ENCODE measurements at places on chromosomes 6 and 20.
A peak's percentile ranks its signal among the peaks of the same experiment; 100 is the strongest.

DNA sequence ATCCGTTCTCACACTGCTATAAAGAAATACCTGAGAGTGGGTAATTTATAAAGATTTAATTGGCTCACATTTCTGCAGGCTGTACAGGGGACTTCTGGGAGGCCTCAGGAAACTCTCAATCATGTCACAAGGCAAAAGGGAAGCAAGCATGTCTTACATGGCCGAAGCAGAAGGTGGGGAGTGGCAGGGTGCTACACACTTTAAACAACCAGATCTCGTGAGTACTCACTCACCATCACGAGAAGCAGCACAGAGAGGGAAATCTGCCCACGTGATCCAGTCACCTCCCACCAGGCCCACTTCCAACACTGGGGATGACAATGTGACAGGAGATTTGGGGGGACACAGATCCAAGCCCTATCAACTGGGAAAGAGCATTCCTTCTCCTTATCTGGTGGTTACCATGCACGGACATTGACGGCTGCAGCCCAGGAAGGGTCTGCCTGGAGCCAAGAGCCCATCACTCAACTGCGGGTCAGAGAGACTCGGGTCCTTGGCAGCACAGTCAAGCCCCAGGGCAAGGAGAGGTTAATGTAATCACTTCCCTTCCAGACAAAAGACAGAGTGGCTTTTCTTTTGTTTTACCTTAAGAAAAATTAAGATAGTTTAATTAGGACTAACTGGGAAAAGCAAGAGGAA is 112.3 kb upstream of the CST7 start:
- no peak for DNase-seq

DNA sequence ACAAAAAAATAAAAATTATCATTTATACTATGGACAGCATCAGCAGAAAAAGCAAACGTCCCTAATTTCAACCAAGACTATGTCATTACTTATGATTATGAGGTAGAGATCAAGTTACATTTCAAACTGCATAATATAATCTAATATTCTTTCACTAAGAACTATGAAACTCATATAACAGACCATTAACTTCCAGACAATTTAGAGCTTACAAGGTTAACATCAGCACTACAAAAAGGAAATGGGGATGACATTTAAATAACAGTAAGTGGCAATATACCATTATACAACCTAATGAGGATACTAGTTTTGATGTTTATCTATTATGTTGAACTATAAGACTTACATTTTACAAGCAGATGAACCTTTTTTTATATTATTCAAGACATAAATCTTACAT is 261.0 kb upstream of the THEMIS start:
- DNase-seq, result no peak

DNA sequence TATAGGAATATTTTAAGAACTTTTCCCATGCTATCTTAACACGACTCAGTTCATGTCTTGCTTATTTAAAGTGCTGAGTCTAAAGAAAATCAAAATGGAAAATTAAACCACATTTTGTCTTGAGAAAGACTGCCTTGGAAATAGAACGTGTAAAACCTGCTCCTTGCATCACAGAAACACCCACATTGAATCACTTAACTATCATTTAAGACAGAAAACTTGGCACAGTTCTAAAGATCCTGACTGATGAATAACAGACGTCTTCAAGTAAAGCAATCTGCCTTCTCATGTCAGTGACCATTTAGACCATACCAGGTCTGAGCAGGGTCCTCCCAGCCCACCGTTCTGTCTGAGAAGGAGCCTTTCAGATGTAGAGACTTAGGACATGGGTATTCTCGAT is 7.4 kb downstream of the PERP start:
- DNase-seq, result peak; percentile 81

- DNase-seq, result peak; percentile 50
These were observed at the start of gene HLA-DPB1 for GRCh38 chr6:33075568-33076405. TSS of gene HLA-DPB1 (plus strand) at chr6:33075990. CDS start at chr6:33076042, 52 bp downstream.

DNA sequence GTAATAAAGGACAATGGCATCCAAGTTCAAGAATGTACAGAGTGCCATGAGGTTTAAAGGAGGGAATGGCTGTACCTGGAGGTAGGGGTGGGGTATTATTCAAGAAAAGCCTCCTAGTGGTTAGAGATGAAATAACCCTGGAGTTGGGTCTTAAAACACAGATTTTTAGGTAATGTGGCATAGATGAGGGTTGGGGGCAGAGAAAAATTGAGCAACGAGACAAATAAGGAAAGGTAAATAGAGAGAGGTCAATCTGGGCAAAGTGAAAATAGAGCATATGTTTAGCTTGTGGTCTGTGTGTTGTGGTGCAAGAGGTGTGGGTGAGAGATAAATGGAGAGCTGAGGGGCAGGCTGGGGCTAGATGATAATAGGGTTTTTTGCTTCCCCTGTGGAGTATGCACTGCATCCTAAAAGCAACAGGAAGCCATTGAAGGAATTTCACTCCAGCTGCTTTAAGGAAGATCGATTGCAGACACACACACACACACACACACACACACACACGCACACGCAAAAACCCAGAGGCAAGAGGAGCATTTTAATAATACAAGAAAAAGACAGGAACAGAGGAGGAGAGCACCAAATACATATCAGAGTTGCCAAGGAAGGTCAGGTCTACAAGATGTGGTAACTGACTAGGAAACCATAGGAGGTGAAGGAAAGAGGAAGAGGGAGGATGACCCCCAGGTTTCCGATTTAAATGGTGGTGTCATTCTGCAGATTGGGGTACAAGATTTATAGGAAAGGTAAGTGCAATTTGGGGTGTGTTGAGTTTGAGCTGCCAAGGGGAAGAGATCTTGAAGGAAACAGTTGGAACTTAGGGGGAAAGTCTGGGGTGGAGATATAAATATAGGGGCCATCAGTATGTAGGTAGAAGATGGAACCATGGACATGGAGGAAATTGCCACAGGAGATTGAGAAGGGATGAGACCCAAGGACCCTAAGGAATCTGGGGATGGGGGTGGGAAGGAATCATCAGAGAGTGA is 31.3 kb upstream of the ADGRF1 start:
- no peak for DNase-seq

- DNase-seq, result no peak
These were observed 195.0 kb downstream of the UBE3D start for GRCh38 chr6:82870582-82871172.

DNA sequence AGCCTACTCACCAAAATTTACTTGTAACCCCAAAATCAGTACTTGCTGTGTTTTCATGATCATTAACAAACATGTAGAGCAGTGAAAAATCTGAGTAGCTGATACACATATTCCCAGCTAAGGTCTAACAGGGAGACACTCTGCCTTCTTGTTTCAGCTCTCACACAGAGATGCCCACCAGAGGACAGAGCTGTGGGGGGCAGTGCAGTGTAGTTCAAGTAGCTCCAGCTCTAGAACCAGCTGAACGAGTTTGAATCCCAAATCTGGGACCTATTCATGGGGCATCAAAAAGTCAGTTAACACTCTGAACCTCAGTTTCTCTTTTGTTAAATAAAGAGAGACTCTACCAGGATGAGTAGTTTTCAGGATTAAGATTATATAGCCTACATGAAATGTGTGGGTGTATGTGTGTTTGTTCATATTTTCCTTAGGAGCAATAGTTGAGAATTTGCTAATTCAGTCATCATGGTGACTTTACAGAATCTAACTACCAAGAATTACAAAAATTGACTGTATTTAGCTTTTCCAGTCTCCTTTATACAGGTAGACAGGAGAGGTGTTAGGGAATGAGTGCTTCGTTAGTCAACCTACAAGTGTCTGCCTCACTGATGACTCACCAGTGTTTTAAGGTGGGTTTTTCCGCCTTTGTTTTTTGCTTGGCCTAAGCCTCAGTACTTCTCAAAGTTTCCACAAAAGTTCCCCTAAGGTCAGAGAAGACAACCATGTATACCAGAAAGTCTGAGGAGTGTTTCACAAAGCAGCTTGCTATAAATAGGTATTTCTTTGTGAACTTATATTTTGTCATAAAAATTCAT is 164.0 kb upstream of the RUNX2 start:
- no peak for DNase-seq

DNA sequence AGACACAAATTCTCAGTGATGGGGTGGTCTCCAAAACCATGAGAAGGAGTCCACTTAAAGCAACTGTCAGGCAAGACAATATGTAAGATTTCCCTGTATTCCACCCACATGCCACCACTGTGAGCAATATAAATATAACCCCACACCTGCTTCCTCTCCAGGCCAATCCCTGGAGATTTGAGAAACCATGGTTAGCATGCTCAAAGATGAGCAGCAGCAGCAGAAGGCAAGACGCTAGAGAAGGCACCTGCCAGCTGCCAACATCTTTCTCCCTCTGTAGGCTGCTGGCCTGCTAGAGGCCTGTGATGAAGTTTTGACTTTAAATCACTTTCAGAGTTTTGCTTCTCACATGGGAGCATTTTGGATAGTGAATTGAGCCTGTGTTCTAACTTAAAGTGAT is 7.9 kb upstream of the SOD2 start:
- no peak for DNase-seq

DNA sequence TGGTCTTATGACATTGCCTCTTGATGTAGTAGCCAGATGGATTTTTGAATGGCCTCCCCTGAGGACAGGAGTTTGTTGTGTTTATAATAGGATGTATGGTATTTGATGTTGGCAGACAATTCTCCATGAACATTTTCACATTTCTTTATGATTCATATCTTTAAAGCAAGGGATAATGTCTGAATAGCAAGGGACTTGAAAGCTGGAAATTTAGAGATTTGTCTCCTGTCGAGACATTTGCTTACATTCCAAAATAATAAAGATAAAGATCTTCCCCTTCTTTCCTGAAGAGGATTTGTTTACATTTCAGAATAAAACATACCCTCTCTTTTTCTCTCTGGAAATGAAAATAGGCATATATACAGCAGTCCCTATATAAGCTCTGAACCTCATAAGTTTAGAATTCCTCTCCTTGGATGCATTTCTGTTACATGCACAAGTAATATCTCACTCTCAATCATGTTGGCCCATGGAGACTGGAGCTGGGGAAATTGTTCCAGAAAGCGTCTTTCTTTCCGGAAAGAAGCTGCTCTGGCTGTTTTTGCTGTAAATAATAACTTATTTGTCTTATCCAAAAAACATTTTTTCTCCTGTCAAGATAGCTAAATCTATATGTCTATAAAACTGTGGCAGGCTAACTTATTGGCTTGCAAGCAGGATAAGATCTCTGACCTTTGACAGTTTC is 42.5 kb upstream of the ASCC3 start:
- DNase-seq, result no peak

GRCh38 chr20:53138454-53139262 is 166.5 kb downstream of the TSHZ2 start:
- no peak for DNase-seq

DNA sequence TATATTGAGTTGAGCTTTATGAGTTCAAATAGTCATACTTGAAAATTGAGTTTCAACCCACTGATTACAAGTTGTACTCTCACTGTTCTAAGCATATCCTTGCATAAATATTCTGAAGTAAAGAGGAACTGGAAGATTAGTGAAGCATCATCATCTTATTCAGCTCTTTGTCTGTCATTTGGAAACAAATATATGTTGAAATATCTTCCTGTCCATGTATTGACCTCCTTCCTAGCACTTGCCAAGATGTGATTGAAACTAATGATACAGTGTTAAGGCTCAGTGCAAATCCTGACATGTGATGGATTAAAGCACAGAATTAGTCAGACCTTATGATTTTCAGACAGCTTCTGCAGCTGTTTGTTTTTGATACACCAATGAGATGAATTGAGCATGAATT is 434.3 kb downstream of the TBC1D32 start:
- DNase-seq, result no peak

DNA sequence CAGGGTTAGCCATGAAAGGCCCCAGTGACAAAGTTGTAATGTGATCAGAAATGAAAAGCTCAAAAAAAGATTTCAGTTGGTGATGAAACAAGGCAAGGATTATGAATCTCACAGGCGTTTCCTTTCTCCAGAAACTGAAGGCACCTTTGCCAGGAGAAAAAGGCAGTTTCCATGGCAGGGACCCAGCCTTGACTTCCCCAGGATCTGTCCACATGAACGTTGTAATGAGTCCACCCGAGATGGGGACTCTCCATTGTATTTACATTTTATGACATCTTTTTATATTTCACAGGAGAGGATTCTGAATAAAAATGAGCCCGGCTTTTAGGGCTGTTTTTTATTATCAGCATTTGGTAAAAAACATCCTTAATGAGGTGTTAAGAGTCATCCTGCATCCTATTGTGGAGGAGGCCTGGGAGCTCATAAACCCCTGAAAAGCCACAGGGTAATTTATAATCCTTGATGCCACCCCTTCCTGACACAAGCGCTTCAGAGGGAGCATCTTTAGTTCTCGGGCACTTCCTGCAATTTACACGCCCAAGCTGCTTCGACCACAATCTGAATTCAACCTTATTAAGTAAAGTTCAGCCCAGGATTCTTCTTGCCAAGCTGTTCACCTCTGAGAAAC is 74.1 kb upstream of the SALL4 start:
- DNase-seq, result peak; percentile 28

DNA sequence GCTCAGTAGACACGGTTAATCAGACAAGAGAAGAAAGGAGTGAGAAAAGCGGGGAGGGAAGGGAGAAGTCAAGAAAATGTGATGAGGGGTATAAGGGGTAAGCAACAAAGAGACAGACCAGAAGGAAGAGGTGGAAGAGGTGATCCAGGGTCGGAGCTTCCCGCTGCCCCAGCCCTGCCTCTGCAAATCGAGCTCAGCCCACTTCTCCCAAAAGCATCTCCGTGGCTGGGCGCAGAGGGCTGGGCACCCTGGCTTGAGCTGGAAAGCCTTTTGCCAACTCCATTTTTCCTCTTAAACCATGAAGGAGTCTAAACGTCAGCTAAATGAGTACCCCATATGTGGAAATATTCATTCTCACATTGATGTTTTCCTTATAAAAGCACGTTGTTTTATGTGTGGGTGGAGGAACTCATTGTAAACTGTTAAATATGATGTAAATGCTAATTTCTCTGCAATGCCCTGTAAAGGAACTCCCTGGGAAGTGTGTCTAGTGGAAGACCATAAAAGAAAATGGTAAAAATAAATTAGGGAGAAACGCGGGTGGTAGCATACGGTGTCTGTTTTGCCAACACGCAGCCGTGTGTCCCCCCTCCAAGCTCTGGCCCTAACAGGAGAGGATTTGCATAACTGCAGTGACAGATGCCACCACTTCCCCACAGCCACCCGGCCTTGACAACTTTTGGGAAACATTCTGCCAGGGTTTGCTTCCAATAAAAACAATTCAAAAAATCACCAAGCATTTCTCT is 55.2 kb upstream of the MAFB start:
- no peak for DNase-seq

- peak; percentile 39 for DNase-seq
These were observed 42.6 kb upstream of the APCDD1L start for GRCh38 chr20:58557733-58558342.

- no peak for DNase-seq
These were observed 117.2 kb downstream of the FOXO3 start for GRCh38 chr6:108677894-108678293.

DNA sequence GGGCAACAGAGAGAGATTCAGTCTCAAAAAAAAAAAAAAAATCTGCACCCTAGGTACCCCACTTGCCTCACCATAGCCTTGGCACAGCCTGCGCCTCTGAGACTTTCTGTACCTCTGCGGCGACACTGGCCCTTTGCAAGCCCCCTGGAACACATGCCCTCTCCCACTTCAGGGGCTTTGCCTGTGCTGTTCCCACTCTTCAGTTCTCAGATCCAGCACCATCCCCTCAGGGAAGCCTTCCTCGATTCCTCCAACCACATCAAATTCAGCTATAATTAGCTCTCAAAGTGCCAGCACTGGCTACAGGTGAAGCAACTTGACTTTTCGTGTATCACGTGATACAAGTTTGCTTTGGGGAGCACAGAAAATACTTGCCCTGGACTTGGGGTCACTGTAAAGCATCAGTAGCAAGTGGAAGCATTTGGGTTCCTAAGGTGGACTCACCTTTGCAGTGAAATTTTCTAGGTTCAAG is 2.1 kb upstream of the UBE2V1 start:
- no peak for DNase-seq

- DNase-seq, result no peak
These were observed 163.3 kb downstream of the TAF4 start for GRCh38 chr20:61902221-61902869.

All from fibroblast of skin of scalp (primary cell).